Natural killer cell (primary cell): ENCODE measurements at places on chromosomes 16 and 17.

- DNase-seq = no peak
These were observed 464 bp upstream of the MRM1 start for GRCh38 chr17:36600936-36601302.

- no peak for DNase-seq
These were observed 264.1 kb downstream of the ZFHX3 start for GRCh38 chr16:72783716-72784318.

DNA sequence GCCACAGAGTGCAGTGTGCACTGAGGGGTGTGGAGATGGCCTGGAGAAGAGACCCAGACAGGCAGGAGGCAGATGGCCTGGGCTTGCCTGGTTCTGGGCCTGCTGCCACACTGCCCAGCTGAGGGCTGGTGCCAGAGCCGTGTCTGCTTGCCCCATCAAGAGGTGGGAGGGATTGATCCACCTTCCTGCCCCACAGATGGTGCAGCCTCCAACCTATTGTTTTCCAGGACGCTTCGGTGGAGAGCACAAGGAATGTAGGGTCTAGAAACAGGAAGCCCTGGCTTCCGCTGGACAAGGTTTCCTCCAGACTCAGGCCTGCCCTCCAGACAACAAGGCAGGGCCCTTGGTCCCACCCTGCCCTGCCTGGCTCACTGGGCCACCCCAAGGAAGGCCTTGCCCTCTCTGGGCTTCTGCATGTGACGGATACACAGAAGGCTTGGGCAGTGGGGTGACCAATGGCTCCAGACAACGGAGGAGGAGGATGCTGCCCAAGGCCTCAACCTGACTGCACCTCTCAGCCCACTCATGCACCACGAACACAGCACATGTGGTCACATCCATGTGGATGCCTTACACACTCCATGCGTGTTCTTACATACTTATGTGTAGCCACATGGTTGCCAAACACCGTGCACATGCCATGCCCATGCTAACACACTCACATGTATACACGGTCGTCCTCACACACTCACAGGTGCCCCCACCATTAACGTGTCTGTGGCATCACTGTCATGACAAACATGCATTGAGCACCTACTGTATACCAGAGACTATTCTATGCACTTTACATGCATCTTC lies 6.5 kb upstream of the CDH5 start:
- DNase-seq = no peak

- DNase-seq = no peak
These were observed 17.6 kb downstream of the PEMT start for GRCh38 chr17:17573912-17574311.

- no peak for DNase-seq
These were observed 214.1 kb downstream of the SEC14L1 start for GRCh38 chr17:77354670-77355455.

DNA sequence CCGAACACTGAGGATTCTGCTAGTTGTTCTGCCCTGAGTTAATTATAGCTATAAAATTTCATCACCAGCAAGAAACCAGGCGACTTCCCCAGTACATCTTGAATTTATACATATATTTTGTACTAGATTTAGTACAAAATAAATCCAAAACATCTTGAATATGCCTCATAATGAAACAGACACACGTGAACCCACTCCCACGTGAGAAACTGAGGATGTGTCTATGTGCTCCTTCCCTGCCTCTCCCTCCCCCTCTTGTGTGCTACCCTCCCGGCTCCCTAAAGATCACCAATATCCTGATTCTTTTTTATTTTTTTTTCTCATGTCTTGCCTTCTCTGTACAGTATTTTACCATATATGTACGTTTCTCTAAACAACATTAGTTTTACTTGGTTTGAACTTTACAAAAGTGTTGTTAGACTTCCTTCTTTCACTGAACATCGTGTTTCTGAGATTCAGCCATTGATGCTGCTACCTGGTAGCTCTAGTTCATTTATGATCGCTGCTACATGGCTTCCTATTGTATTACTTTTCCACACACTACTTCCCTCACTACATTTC lies 1.1 kb upstream of the LCMT1 start:
- peak; percentile 32 for DNase-seq

DNA sequence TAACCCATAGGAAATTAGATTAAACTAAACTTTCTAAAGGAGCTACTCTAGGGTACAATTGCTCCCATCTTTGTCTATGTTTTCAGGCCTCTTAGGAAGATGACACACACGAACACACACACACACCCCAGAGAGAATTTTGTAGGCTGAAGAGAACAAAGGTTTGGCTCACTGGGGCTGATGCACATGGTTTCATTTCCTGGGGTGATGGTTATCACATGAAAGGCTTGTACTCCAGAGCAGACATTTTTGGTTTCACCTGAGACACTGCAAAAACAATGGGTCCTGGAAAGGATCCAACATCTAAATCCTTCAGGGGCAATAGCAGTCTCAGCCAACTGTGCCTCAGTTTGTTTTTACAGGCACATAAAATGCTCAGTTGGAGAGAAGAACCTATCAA lies 62.8 kb downstream of the GRB7 start:
- DNase-seq = no peak
